Hematopoietic multipotent progenitor cell treated with erythropoietin and hydrocortisone succinate and interleukin-3 and kit ligand, for 6 days (in vitro differentiated cells): ENCODE measurements at places on chromosomes 12 and 14.

DNA sequence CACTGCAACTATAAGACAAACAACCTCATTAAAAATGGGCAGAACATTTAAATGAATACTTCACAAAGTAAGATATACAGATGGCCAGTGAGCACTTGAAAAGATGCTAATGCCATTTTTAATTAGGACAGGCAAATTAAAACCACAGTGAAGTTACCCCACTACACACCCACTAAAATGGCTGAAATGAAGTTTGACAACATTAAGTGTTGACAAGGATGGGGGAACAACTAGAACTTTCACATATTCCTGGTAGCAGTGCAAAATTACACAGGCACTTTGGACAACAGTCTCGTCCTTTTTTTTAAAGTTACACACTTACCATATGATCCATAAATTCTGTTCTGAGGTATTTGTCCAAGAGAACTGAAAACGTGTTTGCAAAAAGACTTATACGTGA lies 278.9 kb upstream of the DIO3 start:
- DNase-seq, result no peak

DNA sequence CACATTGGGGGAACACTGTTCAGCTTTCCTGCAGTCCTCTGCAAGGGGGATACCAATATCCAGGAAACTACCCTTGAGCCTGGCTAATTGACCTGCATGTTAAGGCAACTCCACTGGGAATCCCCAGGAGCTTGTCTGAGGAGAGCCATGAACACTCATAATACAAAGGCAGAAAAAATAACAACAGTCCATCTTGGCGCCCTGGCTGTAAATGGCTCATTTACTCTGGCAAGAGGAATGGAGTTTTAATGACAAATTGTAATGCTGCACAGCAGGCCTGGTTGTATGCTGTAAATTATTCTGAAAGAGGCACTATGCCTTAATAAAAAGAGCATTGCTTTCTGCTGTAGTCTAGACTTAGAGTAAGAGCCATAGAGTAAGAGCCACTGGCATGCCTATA lies 58.3 kb downstream of the SLC8A3 start:
- DNase-seq, result no peak

GRCh38 chr12:130953771-130954543 lies at the start of gene ADGRD1:
ADGRD1 (plus strand) TSS chr12:130953907; CDS start chr12:130954466, 559 bp downstream.
- peak; percentile 12 for DNase-seq

DNA sequence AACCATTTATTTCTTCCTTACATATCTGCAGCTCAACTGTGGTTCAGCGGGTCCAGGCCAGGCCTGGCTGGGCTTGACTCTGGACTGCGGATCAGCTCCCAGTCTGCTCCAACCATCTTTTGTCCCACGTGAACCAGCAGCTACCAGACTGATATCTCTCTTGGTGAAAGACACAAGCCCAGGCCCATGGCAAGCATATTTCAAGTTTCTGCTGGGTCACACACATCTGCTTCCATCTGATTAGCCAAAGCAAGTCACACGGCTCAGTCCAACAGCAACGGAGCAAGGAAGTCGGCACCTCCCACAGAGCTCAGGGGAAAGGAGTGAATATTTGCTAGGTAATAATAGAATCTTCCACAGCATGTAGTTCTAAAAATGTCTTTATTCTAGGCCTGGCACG lies 24.7 kb upstream of the MARK3 start:
- DNase-seq, result peak; percentile 82

DNA sequence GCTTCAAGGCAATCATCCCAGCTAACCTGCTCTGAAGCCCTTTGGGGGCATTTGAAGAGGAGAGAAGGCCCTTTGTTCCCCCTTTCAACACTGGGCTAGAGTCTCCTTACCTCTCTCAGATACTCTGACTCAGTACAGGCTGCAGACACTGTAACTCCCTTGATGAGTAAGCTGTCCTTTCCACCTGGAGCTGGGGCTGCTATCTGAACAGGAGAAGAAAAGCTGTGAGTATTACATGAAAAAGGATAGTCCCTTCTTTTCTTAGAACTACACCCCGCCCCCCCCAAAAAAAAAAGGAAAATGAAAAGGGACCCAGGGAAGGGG lies 186.6 kb upstream of the PLEKHG7 start:
- DNase-seq, result no peak

DNA sequence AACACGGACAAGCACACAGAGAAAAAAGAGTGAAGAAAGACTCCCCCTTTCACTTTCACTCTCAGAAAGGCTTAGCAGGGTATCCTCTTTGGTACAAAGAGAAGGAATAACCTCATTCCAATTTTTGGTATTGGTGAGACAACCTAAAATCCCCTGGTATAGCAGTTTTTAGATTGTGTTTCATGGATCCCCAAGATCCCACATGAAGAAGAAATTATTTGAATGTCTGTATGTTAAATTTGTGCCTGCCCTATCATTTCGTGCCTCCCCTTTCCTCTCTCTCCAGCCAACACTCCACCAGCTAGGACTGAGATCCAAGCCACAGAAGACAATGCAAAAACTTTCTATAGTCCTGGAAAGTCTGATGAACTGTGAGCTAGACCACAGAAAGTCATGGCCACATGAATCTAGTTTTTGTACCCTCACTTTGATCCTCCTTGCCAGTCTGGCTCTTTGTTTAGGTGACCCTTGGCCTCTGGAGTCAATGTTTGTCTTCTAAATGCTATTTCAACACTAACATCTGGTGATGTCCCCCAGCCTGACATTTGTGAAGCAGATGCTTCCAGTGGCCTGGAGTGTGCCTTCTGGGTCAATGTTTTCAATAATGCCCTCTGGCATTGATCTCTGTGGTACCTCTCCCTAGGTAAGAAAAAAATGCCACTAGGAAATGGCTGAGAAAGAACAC lies 181.9 kb upstream of the BMP4 start:
- DNase-seq, result no peak

GRCh38 chr12:117986705-117987469 lies 18.1 kb upstream of the KSR2 start:
- DNase-seq, result no peak

GRCh38 chr14:44798386-44799242 lies 163.1 kb downstream of the KLHL28 start:
- no peak for DNase-seq

DNA sequence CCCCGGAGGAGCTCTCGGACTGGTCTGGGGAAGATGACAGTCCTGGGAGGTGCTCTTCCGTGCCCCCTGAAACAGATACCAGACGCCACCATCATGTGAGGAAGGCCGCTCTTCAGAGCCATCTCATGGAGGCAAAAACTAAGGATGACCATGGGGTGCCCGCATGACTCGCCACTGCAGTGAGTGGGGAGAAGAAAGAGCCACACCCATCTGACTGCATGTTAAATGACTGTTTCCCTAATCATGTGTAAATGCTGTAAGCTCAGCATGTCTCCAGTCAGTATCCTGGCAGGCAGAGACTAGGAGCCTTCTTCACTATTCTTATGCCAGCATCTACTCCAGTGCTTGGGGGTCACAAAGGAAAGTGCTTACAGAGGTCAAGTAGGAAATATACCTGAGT lies 4.0 kb downstream of the STON2 start:
- peak; percentile 40 for DNase-seq

GRCh38 chr12:2553388-2554126 lies 241.2 kb upstream of the FKBP4 start:
- no peak for DNase-seq

GRCh38 chr12:101839324-101840283 lies 8.8 kb upstream of the GNPTAB start:
- DNase-seq, result peak; percentile 86

DNA sequence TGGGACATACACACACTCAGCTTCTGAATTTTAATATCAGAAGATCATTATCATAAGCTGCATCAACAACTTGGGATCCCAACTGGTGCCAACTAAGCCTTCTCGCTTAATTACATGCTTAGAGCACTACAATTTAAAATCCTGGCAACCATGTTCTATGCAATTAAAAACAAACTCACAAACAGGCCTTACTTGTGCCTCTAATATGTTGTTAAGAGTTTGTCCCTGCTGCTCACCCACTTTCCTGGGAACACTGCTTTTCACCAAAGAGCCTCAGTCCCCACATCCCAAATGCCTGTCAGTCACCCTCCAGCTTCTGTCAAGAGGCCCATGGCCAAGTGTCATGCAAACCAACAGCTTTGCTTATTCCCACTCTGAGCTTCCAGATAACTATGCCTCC lies 69.7 kb downstream of the TTC9 start:
- DNase-seq, result no peak

DNA sequence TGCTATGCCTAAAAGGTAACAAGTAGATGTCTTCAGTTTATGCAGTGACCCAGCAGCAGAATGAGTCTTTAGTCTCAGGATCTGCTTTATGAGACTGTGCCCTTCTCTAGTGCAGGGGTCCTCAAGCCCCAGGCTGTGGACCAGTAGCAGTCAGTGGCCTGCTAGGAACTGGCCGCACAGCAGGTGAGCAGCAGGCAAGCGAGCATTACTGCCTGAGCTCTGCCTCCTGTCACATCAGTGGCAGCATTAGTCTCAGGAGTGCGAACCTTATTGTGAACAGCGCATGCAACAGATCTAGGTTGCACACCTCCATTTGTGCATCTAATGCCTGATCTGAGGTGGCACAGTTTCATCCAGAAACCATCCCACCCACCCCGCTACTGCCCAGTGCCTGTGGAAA lies 38.4 kb downstream of the LRP6 start:
- no peak for DNase-seq

DNA sequence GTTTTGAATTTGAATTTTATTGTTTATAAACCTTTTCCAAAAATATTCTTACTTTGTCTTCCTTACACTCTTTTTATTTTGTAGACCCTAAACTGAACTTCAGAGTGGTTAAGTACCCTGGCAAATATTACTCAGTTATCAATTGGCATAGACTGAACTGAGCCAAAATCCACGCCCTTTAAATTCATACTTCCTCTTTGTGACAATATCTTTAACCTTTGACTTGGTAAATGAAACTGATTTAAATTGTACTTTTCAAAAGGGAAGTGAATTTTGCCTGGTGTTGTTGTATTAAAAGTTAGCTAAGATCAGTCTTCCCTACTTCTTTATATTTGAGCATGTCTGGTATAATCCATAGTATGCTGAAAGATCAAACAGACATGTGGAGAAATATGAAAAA lies 184.3 kb upstream of the USP15 start:
- peak; percentile 28 for DNase-seq

GRCh38 chr12:106632797-106633450 lies 50.1 kb downstream of the RFX4 start:
- no peak for DNase-seq

DNA sequence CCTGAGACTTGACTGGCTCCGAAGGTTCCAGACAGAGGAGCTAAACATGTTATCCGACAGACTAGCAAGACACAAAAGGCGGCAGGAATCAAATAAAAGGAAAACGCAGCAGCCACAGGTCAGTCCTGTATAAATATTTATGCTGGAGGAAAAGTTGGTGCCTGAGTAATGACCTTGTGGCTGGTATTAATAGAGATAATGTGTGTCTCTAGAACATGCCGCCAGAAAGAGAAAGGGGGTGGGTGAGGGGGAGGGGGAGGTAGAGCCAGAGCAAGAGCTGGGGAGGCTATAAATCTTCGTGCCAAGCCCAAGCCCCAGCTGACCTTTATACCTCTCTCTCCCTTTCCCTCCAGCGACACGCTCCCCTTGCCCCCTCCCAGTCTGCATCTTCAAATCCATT lies 590.4 kb downstream of the MED13L start:
- no peak for DNase-seq

DNA sequence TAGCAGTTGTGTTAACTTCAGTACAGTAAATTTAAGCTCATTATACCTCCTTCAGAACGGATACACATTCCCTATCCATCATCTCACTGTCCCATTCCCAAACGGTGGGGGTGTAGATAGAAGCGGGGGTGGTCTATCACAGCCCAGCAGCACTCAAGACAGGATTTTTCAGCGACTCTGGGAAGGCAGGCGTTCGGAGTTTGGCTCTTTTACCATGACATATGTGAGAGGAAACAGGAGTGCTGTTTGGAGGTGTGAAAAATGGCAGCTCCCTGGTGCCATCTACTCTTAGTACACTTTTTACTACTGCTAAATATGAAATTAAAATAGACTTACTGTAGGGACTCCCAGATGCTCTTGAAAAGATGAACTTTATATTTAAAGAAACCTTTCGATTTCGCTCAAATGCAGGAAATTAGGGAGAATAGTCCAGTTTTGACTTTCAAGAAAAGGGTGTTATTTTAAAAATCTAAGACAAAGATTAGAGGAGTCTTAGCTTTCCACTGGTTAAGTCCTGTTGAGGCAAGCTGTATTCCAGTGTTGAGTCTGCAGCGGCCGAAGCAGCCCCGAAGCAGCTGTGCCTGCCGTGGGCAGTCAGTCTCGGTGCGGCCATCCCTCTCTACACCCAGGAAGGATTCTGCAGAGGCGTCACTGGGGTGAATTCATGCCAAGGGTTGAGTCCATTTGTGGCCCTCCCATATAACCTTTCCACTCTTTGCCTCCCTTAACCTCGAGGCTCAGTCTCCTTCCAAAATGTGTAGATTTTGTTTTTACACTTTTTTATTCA lies 42.1 kb downstream of the KCNMB4 start:
- DNase-seq, result no peak

GRCh38 chr12:78970041-78970440 lies 105.5 kb downstream of the SYT1 start:
- no peak for DNase-seq

GRCh38 chr14:89566644-89567415 lies 149.8 kb upstream of the FOXN3 start:
- no peak for DNase-seq

GRCh38 chr12:118136559-118137003 lies 657 bp downstream of the PEBP1 start:
- DNase-seq, result peak; percentile 70

GRCh38 chr14:22974530-22975313 lies 7.6 kb downstream of the AJUBA start:
- no peak for DNase-seq

DNA sequence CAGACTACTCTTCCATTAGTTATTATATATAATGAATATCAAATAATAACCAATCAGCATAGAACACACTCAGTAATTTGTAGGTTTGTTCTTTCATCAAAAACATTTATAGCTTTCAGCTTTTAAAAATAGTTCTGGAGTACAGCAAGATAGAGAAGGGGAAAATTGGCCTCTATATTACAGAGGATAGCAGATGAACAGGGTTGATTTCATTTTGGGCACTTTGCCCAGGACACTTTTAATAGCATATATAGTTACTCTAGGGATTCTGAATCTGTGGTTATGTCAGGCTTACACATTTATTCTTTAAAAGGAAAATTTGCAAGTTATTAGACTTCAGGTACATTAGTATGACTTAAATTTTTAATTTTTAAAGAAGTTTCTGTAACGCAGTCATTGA lies 52.6 kb downstream of the IFT81 start:
- peak; percentile 70 for DNase-seq

DNA sequence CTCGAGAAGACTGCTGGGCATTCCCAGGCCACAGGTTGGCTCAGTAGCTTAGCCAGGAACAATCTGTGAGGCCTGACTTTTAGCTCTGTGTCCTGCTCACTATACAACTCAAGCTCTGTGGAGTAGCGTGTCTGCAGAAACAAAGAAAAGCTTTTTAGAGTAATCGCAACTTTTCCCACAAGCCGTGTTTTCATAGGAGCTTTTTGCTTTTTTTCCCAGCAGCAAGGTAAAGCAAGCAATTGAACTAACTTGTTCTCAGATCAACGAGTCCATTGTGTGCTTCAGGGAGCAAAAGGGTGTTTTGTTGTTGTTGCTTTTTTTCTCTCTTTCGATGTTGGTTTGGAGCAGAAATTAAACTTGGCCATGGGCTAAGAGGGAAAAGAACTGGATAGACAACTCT lies 97.3 kb upstream of the BCL2L14 start:
- DNase-seq, result no peak

- DNase-seq, result no peak
Measured at GRCh38 chr12:76441016-76441415, 92.8 kb upstream of the BBS10 start.

- no peak for DNase-seq
Measured at GRCh38 chr14:68669111-68669511, 123.8 kb downstream of the ZFP36L1 start.

- no peak for DNase-seq
Measured at GRCh38 chr12:121520586-121521086, 60.2 kb downstream of the KDM2B start.
